Lower lobe of right lung (tissue), 2 donors: ENCODE measurements at places on chromosomes 4 and X.

- DNase-seq, result no peak
Measured at GRCh38 chr4:82851885-82852750, 38.8 kb downstream of the SEC31A start.

DNA sequence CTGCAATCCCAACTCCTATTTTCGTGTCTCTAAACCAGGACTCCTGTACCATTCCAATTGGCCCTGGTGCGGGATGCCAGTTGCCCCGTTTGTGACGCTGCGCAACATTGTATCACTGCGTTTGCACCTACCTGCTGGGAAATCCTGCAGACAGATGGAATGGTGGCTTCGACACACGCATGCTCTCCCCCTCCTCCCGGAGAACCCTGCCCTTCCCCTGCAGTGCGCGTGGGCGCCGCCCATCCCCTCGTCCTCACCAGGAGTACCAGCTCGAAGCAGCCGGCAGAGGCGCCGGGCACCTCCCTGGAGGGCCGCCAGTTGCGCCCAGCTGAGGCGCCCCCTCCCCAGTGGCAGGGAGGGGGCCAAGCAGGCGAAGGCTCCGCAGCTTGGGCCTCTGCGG, 1.4 kb downstream of the DGKK start:
- no peak for DNase-seq

DNA sequence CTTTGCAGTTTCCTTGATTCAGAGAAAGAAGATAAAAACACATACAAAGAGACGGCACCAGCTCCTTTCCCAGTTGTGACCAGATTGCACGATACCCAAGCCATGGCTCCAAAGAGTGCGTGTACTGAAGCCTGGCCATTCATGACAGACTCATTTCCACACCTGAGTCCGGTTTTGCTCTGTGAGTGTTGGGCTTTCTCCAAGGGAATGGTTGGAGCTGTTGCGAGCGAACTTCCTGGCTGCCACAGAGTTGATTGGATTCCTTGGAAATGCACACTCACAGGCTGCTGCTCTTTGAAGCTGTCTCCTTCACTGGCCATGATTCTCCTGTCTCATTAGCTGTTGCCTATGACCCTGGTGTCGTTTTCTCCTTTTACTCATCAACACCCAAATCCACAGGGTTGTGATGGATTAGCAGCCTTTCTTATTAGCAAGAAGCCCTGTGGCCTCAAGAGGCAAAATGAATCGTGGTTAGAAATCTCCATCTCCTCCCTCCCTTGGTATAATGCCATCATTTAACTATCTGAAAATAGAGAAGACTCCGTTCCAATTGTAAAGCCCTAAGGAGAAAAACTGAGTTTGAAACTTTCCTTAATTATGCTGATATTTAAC, 43.9 kb upstream of the BBS12 start:
- no peak for DNase-seq

DNA sequence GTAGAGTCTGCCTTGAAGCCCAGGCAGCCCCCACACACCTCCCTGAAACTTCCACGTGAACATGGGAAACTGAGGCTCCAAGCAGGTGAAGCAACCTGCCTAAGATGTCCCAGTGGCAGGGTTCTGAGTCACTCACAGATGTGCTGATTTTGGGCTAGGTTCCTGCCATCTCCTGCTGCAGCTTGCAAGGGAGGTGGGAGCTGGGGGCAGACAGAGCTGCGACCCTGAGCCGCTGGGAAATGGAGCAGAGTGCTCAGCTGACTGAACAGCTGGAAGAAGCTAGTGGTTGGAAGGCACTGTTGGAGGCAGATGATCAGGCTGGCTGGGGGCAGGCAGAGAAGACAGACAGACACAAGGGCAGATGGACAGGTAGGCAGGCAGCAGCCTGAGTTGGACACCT, 3.6 kb upstream of the FATE1 start:
- no peak for DNase-seq

GRCh38 chr4:7031558-7032449, 11.4 kb upstream of the TADA2B start:
- no peak for DNase-seq

DNA sequence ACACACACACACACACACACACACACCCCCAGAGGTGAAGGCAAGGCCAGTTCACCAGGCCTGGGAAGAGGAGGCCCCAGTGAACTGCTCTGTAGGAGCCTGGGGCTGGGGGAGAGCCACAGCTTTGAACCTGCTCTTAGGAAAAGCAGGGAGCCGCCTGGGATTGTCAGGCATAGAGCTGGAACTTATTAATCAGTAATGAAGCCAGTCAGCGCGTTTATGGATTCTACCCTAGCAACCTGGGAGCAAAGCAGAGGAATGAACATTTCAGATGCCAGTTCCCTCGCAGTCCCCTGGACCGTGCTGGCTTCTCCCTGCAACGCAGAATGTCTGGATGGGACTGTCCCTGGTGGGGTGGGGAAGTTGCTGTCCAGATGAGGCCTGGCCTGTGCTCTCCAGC, 45.3 kb upstream of the DDX3X start:
- DNase-seq, result no peak

GRCh38 chr4:6714954-6715353, 1.0 kb upstream of the BLOC1S4 start:
- DNase-seq, result no peak

GRCh38 chrX:132119821-132120515, 7.9 kb downstream of the FRMD7 start:
- DNase-seq, result no peak

DNA sequence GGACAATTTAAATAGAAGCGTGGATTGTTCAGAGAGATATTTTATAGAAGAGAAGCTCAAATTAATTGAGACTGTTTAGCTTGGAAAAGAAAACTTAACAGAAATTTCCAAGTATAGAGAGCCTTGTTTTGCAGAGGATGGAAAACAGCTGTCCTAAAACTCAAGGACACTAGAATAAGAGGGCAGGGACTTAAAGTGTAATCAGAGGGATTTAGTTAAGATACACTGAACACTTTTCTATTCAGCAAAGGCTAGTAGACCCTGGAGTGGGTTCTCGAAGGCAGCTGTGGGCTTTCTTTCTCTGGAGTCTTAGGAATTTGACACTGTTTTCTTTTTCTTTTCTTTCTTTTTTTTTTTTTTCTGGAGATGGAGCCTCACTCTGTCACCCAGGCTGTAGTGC, 92.7 kb upstream of the ARX start:
- no peak for DNase-seq

DNA sequence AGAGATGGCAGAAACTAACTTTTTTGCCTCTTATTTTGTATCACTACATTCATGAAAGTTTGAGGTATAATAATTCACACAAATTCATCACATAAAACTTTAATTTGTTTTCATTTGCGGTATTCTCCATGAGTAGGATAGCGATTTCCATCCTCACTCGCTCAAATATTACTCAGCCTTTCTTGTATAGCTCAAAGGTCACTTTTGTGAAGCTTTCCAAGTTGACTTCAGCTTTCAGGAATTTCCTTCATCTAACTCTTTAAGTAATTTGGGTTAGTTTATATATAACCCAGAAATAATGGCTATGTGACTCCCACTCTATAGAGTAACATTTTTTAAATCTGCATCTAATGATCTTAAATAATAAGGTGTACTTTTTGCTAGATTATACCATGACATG, 314.4 kb downstream of the IL1RAPL1 start:
- DNase-seq, result no peak

GRCh38 chr4:38687571-38688011, 23.6 kb downstream of the KLF3 start:
- no peak for DNase-seq

DNA sequence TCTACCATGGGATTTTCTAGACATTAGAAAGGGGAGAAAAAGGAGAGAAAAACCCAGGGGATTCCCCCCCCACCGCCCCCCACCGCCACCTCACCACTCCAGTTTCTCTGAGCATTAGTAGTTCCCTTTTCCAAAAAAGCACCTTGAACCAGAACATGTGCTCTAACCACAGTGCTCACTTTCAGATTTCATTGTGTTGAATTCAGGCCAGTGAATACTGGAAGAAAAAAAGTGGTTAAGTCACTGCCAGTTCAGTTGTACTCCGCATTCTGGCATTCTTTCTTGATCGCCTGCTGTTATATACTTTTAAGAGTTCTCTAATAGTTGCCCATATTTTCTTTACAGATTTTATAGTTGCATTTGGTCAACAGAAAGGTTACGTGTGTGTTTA, 40.9 kb downstream of the JADE3 start:
- no peak for DNase-seq

DNA sequence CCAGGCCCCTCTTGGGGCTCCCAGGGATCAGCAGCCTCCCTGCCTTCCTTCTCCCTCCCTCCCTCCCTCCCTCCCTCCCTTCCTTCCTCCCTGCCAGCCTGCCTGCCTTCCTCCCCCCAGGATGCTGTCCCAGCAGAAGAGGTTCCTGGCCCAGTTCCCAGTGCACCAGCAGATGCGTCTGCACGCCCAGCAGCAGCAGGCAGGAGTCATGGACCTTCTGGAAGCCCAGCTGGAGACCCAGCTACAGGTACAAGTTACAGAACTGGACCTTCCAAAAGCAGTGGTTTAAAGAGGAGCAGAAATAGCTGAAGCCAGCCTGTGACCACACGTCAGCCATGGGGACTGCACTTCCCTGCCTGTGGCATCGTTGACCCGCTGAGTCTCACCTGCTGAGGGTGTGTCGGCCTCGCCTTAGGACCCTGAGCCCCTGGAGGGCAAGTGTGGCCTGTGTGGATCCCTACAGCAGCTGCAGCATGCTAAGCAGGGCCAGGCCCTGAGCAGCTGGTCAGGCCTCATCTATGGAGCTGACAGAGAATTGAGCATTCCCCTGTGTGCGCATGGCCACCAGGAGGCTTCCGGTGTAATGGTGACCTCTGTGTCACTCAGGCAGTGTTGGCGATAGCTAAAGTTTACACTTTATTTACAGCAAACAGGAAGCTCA, 84.7 kb downstream of the CRMP1 start:
- DNase-seq, result no peak

- DNase-seq, result no peak
Measured at GRCh38 chr4:4856071-4857000, 3.1 kb upstream of the MSX1 start.

DNA sequence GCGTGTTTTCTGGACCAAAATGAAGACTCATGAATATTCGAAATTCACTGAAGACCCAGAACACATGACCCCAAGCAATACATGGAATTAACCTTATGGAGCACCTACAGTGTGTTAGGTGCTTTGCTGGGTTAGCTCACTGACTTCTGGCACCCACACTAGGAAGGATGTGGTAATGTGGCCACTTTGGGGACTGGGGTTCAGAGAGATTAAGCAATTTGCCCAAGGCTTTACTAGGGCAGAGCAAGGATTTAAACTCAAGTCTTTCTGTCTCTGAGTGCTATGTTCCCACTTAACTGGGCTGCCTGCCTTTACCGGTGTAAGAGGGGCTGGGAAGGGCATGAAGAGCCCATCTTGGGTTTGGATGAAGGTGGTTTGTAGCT, 162.0 kb upstream of the ATP6AP2 start:
- no peak for DNase-seq

DNA sequence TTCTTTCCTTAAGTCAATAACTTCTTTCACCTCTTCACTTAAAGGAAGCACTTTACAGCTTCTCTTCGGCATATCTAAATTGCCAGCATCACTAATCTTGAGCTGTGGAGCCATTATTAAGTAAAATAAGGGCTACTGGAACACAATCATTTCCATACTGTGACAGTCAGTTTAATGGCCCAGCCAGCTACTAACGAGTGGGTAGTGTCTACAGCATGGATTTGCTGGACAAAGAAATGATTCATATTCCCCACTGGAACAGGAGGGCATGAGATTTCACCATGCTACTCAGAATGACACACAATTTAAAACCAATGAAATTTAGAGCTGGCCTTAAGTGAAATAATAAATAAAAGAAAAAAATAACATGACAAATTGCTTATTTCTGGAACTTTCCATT, 72.1 kb downstream of the DDIT4L start:
- DNase-seq, result no peak

GRCh38 chrX:69153060-69153730, 12.1 kb downstream of the PJA1 start:
- DNase-seq, result no peak

- no peak for DNase-seq
Measured at GRCh38 chrX:40007756-40008705, 89.7 kb downstream of the BCOR start.

GRCh38 chr4:108172231-108172752, 3.6 kb upstream of the LEF1 start:
- DNase-seq, result no peak

GRCh38 chr4:132982151-132982550, 166.9 kb upstream of the PCDH10 start:
- DNase-seq, result no peak

GRCh38 chrX:2286731-2287130, 214.0 kb downstream of the DHRSX start:
- DNase-seq, result no peak

DNA sequence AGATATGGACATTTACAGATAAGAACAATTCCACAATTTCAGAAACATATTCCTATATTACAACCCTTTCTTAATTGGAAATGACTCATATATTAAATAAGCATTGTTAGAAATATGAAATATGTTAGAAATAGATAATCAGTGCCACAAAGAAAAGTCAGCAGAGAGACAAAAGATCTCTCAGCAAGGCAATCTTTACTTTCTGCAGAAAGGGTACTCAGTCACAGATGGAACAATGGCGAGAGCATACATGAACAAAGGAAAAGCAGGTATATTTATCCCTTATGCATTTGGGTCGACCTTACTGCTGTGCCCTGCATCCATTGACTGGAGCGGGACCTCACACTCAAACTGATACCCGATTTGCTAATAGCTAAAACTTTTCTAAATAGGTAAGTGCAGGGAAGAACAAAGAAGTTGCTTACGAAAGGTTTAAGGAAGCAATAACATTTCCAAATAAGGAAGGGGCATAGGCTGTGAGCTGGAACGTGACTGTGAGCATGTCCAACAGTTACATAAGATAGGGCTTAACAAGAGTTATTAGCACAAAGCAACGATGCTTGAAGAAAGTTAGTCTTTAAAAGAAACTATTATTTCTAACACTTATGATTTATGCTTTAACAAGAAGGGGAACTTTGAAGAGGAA, 40.8 kb downstream of the MGARP start:
- no peak for DNase-seq

DNA sequence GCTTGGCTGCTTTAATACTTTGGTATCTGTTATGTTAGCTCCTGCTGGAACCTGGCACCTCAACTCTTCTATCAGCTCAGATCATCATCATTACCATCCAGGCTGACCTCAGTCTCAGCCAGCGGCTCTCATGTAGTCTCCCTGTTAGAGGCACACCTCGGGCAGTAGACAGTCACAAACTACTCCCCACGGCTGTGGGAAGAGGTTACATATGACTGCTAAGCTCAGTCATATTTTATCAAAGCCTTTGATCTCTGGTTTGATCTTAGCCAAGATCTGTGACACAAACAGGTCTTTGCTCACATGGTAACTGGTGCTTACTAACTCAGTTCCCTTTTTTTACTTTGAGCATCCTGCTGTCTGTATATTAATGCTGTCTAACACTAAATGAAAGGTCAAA, 384.9 kb downstream of the CENPC start:
- no peak for DNase-seq

DNA sequence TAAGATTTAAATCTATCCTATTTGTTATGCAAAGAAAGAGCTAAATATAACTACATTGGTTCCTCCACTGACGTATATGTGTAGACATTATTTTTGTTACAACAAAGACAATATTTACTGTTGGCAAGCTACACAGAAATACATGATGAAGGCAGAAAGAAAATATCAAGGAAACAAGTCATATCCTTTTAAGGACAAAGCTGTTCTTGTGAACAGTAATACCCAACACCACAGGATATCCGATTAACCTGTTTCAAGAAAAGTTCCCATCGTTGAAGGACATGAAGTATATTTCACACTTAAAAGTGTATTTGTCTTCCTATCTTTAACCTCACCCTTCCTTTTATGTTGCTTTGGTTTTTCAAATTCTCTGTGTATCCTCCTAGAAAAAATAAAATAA, 235.8 kb upstream of the AADAT start:
- DNase-seq, result no peak

- peak; percentile 88 for DNase-seq
Measured at GRCh38 chrX:135521405-135522131, 1.1 kb downstream of the INTS6L start.
